Posterior vena cava (tissue), 2 donors: ENCODE measurements at places on chromosomes 7 and 10. TPM values are rescaled to one million over a fixed set of nuclear protein-coding genes. Genes with fewer than 3 reads are reported as not detected.

Gene PVRIG
- total RNA-seq: 0.42 TPM

Gene EVX1
- not detected for total RNA-seq

Gene GRID1
- 5.6 TPM for total RNA-seq

Gene VWA2
- not detected for total RNA-seq

Gene VSTM2A
- total RNA-seq: not detected

Gene PRSS1
- not detected for total RNA-seq

Gene TMEM229A
- total RNA-seq: not detected

Gene LIPK
- total RNA-seq: not detected

Gene NEUROG3
- total RNA-seq: not detected

Gene CPA2
- not detected for total RNA-seq

Gene CALML5
- not detected for total RNA-seq

Gene CDK14
- total RNA-seq: 53.8 TPM

Gene PFKFB3
- 33.2 TPM for total RNA-seq

Gene ATAD1
- total RNA-seq: 45.3 TPM

Gene SEMA3E
- 1.9 TPM for total RNA-seq

Gene HOGA1
- 1.5 TPM for total RNA-seq

Gene SUN3
- not detected for total RNA-seq

Gene SYCE1
- total RNA-seq: 0.76 TPM

Gene NAT16
- total RNA-seq: not detected

Gene CYP3A7
- total RNA-seq: not detected

Gene TBC1D12
- total RNA-seq: 12.5 TPM
